ENCODE measurements at places on chromosomes 11 and 22.

DNA sequence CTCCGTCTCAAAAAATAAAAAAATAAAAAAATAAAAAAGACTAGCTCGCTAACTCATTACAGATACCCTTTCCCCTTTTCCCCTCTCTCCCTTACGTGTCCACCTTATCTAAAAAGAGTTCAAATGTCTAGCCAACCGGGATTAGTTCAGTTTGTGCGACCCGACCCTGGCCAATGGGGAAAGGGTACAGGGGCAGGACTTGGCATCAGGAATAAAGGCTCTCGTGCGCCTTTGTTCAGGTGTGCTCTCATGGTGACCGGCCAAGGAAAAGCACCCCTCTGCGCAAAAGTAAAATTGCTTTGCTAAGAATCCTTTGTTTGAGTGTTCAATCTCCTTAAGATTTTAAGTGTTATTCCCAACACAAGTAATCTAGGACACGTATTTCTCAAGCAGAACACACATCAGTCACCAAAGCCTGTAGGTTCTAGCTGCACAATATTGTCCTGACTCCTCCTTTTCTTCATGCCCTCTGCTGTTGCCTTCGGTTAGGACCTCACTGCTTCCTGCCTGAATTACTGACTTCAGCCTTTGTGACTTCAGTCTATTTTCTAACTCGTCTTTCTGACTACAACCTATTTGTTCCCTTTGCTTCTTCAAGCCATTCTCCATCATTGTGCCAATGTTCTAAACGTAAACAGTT is 20.7 kb upstream of the CECR2 start:
- no peak for DNase-seq

- DNase-seq = peak; percentile 58
Observed at GRCh38 chr11:31240340-31240904, 129.1 kb downstream of the DCDC1 start.

- no peak for DNase-seq
Observed at GRCh38 chr11:60864856-60865513, 2.4 kb upstream of the ZP1 start.

DNA sequence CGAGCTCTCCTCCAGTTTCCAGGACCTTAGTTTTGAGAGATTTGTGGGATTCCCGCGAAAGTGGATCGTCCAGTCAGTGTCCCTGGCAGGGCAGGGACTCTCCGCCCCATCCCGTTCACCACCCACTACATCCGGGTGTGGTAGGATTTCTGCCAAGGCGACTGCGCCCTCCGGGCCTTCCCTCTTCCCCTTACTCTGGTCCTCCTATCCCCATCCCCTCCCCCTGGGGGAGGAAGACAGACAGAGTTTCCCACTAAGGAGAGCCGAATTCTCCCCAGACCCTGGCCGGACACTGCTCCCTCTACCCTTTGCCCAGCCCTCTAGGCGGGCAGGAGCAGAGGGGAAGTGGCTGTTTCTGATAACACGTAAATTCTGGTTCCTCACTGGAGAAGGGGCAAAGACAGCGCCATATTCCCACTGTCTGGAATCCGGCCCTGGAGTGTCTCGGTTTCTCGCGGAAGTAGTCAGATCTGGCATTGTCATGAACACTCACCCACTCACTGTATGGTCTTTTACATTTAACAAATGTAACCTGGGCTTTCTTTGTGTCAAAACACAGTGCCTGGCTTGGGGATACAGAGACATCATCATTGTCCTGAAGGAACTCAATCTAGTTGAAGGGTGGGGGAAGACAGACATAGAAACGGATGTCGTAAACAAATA is 1.1 kb upstream of the NECTIN1 start:
- no peak for DNase-seq

DNA sequence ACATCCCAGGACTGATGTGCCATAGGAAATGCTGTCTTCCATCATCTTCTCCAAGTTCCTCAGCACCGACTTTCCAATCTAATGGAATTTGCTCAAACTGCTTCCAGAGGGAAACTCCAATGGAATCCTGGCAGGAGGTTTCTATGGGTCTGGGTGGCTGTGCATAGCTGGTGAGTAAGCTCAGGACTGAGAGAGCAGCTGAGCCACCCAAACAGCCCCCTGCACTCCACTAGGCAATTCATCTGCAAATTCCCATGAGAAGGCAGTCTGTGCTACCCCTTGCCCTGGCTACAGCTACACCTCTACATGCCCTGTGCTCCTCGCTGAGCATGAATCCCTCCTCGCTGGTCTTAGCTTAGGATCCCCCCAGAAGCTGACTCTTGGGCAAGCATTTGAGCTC is 127.9 kb upstream of the CSNK2A3 start:
- no peak for DNase-seq

DNA sequence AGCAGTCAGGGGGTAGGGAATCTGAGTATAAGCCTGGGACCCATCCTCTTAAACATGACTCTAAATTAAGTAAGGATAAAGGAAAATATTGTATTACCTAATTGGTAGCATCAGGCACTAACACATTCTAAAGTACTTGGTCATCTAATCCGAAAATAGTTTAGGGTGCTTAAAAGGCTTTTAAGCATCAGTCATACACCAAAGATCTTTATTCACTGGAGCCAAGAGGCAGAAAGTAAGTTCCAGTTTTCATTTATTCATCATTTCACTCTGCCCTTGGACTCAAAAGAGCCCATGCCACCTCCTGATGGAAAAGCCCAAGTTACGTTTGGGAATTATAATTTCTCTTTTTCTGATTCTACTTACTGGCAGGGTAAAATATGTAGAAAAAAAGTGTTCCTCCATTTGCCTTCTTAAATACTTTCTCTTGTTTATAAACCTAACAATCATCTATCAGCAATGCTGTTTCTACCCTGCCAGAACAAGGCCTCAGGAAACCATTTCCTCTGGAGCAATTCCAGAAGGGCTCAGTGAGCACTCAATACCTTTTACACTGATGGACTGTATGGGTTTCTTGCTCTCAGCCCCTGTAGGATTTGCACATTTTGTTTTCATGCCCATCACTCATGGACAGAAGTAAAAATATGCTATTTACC is 120.1 kb upstream of the SLC5A12 start:
- DNase-seq = no peak

- no peak for DNase-seq
Observed at GRCh38 chr11:126202646-126203359, 8.6 kb downstream of the RPUSD4 start.

DNA sequence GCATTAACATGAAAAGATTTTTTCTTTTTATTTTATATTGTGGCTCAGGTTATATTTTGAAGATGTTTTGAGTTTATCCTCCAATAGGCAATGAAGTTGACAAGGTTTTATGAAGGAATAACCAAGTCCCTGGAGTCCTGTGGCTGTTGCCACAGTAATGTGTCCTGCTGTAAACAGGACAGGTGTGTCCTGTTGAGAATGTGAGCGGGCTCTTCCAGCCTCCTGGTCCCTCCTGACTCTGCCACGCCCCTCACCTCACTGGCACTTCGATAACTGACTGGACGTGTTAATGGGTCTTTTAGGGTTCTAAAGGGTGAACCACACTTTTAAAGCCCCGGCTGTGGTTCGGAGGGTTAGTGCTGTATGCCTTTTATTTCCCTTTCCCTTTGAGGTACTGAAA is 47.8 kb upstream of the OR4B1 start:
- DNase-seq = no peak

- no peak for DNase-seq
Observed at GRCh38 chr11:59773083-59773440, 17.9 kb downstream of the STX3 start.

- peak; percentile 61 for DNase-seq
Observed at GRCh38 chr11:30914143-30914762, 328.1 kb upstream of the MPPED2 start.

DNA sequence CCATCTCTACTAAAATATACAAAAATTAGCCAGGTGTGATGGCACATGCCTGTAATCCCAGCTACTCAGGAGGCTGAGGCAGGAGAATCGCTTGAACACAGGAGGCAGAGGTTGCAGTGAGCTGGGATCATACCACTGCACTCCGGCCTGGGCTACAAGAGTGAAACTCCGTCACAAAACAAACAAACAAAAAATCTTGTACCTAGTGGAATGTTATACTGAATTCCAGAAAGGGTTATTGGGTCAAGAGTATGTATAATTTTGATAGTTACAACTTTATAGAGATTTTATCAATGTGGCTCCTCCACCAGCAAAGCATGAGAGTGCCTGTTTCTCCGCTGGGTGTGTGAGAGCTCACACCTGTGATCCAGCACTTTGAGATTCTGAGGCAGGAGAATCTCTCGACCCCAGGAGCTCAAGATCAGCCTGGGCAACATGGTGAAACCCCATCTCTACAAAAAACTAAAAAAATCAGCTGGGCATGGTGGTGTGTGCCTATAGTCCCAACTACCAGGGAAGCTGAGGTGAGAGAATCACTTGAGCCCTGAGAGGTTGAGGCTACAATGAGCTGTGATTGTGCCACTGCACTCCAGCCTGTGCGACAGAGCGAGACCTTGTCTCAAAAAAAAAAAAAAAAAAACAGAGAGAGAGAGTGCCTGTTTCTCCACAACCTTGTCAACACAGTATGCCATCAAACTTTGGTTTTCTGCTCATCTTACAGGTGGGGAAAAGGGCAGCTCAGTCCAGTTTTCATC is 12.7 kb upstream of the FOLR1 start:
- no peak for DNase-seq

- DNase-seq = no peak
Observed at GRCh38 chr11:1702506-1702905, 5.5 kb downstream of the KRTAP5-6 start.

- peak; percentile 39 for DNase-seq
Observed at GRCh38 chr22:38802671-38803121, 8.8 kb upstream of the DNAL4 start.

- DNase-seq = no peak
Observed at GRCh38 chr22:27470169-27470772, 331.3 kb downstream of the MN1 start.

- peak; percentile 51 for DNase-seq
Observed at GRCh38 chr11:119671561-119672015, 57.4 kb downstream of the NECTIN1 start.

- DNase-seq = no peak
Observed at GRCh38 chr11:11396301-11397035, 43.4 kb upstream of the CSNK2A3 start.

- DNase-seq = no peak
Observed at GRCh38 chr11:5499671-5500070, 10.1 kb downstream of the UBQLN3 start.

GRCh38 chr11:69140635-69141034 is 15.1 kb upstream of the SMIM38 start:
- DNase-seq = no peak

DNA sequence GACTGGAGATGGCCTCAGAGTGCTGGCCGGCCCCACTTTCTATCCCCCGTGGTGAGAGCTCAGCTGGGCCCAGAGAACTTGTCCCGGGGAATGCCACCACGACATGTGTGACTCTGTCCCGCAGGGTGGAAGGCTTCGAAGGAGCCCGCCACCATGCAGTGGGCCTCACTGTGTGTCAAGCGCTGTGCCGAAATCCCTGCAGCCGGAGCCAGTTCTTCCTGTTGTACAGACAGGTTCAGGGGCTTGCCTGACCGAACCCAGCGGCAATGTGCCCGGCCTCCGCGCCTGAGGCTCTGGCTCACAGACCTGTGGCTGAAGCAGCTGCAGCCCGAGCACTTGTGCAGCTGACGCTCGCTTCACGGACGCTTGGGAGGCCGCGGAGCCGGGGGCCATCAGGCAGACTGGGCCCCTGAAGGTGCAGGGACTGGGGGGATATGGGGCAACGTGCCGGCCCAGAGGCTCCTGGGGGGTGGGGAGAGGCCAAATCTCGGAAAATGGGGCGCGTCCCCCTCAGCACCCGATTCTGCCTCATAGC is 650 bp downstream of the PPM1F start:
- DNase-seq = peak; percentile 20

GRCh38 chr11:83852775-83853442 is 566.7 kb upstream of the CCDC90B start:
- no peak for DNase-seq

DNA sequence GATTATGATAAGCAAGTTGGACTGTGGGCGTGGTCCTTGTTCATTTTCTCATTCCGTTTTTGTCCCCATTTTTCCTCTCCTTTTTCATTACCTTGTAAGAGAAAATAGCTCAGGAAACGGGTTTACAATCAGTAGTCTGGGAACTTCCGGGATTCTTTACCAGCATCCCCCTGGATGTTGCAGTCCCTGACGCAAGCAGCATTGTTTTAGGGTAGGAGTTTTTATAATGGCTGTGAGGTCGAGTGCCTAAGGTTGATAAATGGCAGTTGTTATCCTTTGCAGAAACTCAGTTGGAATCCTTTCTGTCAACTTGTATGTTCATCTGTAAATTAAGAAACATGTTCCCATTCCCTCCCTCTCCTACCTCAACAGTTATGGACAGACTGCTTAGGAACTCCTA is 68.3 kb downstream of the ARHGEF12 start:
- DNase-seq = no peak

DNA sequence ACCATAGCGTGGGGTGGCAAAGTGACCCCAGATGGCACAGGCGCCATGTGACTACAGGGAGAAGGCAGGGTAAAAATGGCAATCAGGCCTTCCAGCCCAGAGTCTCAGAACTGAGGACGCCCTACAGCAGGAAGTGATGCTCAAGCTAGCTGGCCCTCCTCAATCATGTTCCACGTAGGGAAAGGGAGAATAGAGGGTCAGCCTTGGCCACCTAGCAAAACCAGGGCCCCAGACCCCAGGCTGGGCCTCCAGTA is 978 bp upstream of the ANKRD13D start:
- DNase-seq = no peak

All from NCI-H1092 treated with DMSO at 0.1 percent for 48 hours (cell line).